ENCODE measurements at places on chromosomes 4 and X. TPM values are rescaled to one million over a fixed set of nuclear protein-coding genes. Genes with fewer than 3 reads are reported as not detected.

- DNase-seq: no peak
These were observed 60.8 kb downstream of the ZNF732 start for GRCh38 chr4:244471-244870.

DNA sequence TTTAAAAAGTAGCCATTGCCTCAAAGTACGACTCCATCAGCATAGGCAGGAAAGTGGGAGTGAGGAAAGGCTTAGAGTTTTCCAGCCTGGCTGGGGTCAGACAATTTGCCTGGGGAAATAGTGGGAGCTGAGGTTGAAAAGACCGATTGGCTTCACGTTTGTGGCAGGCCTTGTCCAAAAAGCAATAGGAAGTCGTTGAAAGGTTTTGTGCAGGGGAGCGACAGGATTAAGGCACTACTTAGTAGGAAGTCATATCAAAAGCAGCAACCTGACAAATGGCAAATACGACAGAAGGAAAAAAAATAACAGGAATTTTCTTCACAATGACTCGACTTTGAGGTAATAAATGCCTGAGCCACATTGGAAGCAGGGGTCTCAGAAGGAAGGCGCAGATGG lies 691 bp upstream of the EREG start:
- DNase-seq: no peak

Gene HS3ST1
- total RNA-seq: 6.2 TPM

GRCh38 chr4:86223472-86223871 lies 136.4 kb downstream of the MAPK10 start:
- DNase-seq: no peak

DNA sequence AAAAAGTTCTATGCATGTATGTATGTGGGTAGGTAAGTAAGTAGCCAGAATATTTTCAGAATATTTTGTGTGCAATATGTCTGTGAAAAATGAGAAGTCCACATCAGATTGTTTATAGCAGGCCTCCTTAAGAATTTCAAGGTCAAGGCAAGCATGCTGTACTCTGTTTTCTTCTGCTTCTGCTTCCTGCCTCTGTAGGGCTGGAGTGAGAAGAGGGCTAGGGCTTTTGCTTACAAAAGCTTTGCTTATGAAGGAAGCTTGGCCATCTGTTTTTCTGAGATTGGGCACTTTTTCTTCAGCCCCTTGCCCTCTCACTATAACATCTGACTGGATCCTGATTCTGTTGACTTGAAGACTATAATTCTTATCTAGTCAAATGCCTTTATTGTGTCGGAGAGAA lies 150.4 kb downstream of the EMCN start:
- DNase-seq: no peak

Gene RNF212
- total RNA-seq: 10.9 TPM

Gene ASB12
- total RNA-seq: 0.18 TPM

- no peak for DNase-seq
These were observed 46.6 kb upstream of the GK2 start for GRCh38 chr4:79454656-79455055.

Gene LUZP4
- not detected for total RNA-seq

GRCh38 chr4:184000457-184001396 lies 95.6 kb downstream of the STOX2 start:
- no peak for DNase-seq

Gene NUDT10
- total RNA-seq: 5.9 TPM

Gene ADAMTS3
- 10.7 TPM for total RNA-seq

GRCh38 chrX:8675006-8675630 lies 56.8 kb downstream of the ANOS1 start:
- DNase-seq: no peak

GRCh38 chrX:124488412-124489161 lies 142.2 kb downstream of the SH2D1A start:
- no peak for DNase-seq

Gene TLR6
- 0.98 TPM for total RNA-seq

GRCh38 chr4:175705407-175705806 lies 106.7 kb downstream of the GPM6A start:
- no peak for DNase-seq

Gene HTN3
- not detected for total RNA-seq

GRCh38 chr4:5893591-5893990 lies 705 bp upstream of the CRMP1 start:
- DNase-seq: no peak

Gene PCSK1N
- total RNA-seq: 42.8 TPM

Gene TLR2
- total RNA-seq: 2.4 TPM

Gene ETNPPL
- not detected for total RNA-seq

Gene NAA11
- total RNA-seq: not detected

DNA sequence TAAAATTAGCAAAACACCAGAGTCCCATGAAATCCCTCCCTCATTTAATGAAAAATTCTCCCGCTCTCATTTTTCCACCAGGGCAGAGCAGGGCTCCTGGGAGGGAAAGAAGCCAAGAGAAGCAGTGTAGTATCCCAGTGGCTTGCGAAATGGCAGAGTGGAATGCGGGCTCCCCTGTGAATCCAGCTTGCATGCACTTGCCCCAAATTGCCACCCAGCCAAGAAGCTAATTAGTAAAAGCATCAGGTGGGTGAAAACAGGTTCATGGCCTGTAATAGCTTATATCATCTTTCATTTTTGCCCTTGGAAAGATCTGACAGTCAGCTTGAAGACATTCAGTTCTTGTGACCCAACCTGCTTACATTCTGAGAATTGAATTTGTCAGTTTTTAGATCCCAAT lies 10.1 kb downstream of the AMOT start:
- DNase-seq: no peak
